RWPE1 (cell line): ENCODE measurements at places on chromosomes 12 and 14.

GRCh38 chr14:73750531-73750901 is 36.3 kb upstream of the PNMA1 start:
- DNase-seq = no peak

DNA sequence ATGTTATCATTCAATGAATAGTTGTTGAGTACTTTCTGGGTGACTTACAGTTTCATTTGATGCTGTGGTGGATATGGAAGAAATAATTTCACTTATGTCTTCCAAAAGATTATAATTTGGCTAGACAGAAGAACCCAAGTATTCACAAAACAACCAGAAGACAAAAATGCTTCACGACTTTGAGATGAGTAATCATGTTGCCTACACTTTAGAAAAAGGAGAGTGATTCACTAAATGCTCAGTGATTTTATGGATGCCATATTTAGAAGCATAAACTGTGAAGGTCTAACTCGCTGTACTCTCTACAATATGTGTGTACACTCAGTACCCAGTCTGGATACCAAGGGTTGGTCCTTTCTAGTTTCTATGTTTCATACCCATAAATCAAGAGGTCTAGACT is 101.3 kb upstream of the E2F7 start:
- no peak for DNase-seq

- DNase-seq = no peak
Measured at GRCh38 chr12:93602897-93603668, 30.6 kb downstream of the SOCS2 start.

DNA sequence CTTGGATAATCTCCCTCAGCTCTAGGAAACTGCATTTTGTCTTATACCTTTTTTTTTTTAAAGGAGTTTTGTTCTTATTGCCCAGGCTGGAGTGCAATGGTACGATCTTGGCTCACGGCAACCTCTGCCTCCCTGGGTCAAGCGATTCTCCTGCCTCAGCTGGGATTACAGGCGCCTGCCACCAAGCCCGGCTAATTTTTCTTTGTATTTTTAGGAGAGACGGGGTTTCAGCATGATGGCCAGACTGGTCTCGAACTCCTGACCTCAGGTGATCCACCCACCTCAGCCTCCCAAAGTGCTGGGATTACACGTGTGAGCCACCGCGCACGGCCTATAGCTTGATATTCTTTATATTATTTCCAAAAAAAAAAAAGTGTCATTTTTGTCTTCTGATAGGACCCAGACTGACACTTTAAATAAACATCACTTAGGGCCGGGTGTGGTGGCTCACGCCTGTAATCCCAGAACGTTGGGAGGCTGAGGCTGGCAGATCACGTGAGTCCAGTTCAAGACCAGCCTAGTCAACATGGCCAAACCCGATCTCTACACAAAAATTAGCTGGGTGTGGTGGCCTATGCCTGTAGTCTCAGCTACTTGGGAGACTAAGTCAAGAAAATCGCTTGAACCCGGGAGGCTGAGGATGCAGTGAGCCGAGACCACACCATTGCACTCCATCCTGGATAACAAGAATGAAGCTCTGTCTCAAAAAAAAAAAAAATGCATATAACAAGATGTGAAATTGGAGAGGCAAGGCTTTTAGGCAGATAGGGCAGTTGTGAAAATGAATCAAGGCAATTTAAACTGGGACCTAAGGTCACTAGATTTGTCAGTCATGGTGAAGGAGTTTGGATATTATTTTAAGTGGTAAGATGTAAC is 18.4 kb downstream of the SLC2A3 start:
- DNase-seq = no peak

GRCh38 chr14:50806241-50806933 is 24.6 kb downstream of the NIN start:
- no peak for DNase-seq

GRCh38 chr12:104204690-104205480 is 10.7 kb upstream of the TXNRD1 start:
- DNase-seq = no peak

DNA sequence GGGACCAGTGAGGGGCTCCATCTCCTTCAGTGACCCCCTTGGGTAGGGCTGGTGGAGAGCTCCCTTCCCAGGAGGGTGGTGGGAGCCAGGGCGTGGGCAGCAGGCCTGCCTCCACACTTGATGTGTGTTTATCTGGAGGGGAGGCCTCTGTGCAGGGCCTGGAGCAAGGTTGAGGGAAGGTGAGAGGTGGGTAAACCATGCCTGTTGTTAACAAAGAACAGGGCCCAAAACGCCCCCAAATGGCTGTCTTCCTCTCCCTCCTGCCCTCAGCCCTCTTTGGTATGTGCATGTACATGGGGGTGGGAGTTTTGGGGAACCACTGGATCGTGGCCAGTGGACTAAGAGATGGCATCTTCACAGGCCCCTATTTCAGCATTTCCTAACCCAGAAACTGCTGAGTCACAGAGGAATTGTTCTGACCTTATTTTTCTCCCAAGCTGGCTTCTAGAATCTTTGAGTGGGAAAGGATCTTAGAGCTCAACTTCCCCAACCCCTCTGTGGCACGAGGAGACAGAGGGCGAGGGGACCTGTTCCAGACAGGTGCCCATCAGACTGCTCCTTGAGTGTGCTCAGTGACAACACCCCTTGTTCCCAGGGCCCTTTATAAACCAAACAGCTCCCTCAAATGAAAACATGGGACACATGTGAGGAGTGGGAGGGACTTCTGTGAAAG is 3.6 kb downstream of the SLC48A1 start:
- no peak for DNase-seq

DNA sequence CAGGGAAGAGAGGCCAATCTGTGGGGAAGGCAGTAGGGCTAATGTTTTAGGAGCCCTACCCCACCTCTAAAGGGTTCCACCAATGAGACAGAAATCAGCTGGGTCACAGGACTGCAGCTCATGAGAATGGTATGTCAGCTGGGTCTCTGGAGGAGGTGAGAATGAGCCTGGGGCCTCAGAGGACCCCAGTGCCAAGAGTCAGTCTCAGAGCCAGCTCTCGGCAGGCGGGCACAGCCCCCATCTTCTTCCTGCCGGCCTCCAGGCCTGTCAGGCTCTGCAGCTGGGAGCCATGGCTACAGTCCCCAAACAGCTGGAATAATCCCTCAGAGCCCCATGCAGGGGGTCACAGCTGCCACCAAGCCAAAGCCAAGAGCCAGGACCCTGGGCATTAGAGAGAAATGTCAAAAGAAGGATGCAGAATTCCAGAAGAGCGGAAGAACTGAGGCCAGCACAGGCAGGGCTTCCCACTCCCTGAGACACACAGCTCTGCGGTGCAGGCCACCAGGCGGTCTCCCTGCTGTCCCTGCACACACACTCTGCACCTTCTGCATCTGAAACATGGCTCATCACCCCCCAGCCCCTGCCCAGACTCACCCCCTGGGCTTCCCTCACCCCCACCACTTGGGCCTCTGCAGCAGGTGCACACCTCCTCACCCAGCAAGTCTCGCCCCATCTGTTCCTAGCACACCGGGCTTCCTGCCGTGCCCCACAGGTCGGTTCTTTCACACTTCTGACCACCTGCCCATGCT is 26.0 kb downstream of the ITPK1 start:
- DNase-seq = no peak

- DNase-seq = no peak
Measured at GRCh38 chr12:115885040-115885690, 392.3 kb downstream of the MED13L start.

GRCh38 chr12:57456145-57456700 is 1.1 kb downstream of the INHBE start:
- DNase-seq = no peak

- DNase-seq = peak; percentile 52
Measured at GRCh38 chr12:79844693-79845092, 90.2 kb downstream of the PPP1R12A start.

DNA sequence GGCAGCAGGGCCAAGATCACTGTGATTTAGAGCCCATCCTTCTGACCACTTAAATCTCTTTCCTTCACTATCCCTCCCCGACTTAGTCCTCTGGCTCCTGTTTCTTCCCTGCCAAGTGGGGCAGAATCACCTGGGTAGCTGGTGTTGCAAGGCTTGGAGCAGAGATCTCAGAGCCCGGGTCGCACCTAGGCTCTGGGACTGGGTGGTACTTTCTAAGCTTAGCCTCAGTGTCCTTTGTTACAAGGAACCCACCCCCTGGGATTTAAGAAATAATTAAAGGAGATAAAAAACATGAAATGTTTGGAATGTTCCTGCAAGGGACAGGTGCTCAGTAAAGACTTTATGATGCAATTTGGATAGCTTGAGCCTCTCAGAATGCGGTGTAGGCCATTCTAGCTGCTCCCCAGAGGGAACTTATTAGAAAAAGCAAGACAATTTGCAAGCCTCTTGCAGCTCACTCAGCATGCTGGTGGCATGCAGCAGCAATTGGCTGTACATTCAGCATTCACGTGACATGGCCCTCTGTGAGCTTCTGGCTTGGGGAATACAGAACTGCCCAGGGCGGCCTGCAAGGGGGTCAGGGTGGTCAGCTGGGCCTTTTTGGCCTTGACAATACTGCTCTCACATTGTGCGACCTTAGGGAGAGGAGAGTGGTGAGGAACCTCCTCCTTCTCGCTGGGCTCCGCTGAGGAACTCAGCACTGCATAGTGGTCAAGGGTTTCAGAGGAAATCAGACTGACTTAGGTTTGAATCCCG is 16.8 kb downstream of the C14orf132 start:
- DNase-seq = no peak

GRCh38 chr14:78946949-78947348 is 776.8 kb downstream of the NRXN3 start:
- DNase-seq = no peak

GRCh38 chr12:69936766-69937165 is 111.7 kb downstream of the MYRFL start:
- no peak for DNase-seq

DNA sequence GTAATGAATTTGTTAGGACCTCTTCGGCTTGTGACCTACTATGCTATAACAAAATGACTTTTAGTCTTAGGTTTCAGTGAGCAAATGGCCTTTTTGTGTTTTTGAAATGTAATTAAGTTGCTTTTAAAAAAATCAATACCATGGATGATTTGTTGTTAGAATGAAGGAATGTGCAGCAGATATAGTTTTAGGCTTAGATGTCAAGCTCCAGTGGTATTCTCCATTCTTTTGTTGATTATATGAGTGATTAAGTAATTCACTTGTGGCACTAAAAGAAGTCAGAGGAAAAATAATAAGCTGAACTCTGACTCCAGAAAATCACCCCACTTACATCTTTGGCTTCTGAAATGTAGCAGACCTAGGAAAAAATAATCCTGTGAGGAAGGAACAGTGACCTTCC is 474.1 kb upstream of the MIS18BP1 start:
- DNase-seq = no peak

DNA sequence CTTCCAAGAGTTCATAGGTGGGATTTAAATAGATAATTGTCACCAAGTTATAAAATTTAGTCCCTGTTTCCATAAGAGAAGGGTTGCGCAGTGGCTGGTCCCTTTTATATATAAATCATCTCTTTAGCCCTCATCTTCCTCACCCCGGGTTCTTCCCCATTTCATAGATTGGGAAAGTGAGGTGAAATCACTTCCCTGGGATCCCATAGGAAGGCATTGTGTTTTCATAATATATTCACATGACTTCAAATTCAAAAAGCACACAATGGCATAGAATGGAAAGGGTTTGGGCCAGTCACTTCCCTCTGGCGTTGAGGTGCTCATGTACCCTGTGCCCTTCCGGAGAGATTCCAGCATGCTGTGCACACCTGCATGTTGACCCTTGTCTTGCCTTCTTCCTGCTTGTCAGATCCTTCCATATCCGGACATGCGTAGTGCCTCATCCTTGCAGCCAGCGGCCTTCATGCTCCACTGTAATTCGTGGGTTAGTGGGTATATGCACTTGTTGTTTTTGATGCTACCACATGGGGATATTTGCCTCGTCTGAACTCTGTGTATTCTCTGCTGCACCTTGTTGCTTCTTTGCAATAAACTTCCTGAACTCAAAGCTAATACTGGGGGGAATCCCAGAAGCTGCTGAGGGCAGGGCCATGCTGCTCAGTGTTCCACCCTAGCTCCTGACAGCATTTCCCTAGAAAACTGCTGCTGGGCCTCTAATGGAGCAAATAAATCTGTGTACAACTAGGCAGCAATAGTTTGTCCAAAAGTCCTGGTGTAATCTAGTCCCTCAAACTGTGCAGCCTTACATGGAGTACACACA is 59.6 kb downstream of the ANAPC7 start:
- no peak for DNase-seq

DNA sequence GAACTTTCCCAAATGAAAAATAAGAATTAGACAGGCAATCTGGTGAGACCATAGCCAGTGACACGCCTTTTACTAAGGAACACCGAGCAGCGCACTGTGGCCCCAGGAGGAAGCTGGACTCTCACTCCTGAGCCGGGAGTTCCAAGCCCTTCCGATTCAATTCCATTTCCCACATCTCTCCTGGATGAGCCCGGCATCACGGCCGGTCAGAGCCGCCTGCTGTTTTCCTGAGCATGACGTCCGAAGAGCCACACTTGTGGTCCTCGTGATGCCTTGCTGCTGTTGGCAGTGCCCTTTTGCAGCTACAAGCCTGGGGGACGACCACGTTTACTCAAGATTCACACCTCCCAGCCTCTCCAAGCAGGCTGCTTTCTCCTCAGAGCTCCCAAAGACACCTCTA is 40.8 kb downstream of the FBXL14 start:
- no peak for DNase-seq

DNA sequence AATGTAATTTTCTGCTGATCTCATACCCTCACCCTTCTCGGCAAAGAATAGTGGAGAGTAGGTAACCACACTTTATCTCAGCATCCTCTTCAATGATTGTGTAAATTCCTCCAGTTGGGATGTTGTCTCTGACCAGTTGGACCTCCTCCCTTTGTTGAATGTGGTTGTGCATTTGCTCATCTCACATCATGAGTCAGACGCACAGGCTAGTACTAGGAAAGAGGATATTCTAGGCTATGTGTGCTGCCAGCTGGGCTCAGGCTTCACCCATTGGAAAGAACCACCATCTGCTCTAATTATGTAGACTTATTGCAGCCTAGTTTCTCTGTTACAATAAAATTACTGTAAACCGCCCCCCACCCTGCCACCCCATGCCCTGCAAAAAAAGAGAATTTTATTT is 90.3 kb downstream of the LMO3 start:
- no peak for DNase-seq

DNA sequence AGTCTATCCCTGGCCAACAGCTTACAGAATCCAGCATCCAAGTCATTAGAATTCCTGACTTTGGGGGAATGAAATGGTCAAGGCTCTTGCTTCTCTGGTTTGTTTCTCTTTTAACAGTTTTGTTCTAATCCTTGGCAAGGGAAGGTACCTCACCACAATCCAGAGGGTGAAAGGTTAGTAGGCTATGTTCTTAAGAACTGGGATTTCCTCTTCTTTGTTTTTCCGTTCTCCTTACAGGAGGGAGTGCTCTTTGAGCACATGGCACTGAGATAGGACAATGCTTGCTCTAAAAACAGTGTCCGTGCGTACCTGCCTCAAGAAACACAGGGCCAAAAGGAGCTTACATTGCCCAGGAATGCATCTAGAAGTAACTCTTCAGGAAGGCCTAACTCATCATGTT is 156.6 kb downstream of the GCH1 start:
- no peak for DNase-seq

GRCh38 chr14:102187568-102188001 is 47.9 kb downstream of the WDR20 start:
- DNase-seq = no peak

- peak; percentile 81 for DNase-seq
Measured at GRCh38 chr12:130097798-130098255, 64.4 kb upstream of the FZD10 start.

GRCh38 chr12:57340104-57340503 is 89.1 kb upstream of the STAC3 start:
- DNase-seq = no peak

- DNase-seq = no peak
Measured at GRCh38 chr12:28704477-28705169, 444.5 kb upstream of the FAR2 start.
